ENCODE measurements at places on chromosomes 2 and 18.

DNA sequence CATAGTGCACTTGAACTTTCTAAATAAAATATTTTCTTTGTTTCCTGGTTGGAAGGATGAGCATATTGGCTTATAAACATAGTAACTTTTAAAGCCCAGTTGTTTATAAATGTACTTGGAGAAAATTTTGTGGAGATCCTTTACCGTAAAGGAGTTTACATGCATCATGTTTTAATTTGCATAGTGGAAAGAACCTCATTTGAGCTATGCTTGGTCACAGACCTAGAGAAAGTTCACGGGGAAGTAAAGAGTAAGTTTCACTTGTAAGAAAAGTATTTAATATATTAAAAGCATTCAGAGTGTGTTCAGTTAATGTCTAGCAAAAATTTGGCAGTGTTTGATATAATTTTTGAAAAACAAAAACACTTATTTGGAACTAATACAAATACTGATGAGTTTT lies 45.3 kb downstream of the PIKFYVE start:
- no peak for DNase-seq

DNA sequence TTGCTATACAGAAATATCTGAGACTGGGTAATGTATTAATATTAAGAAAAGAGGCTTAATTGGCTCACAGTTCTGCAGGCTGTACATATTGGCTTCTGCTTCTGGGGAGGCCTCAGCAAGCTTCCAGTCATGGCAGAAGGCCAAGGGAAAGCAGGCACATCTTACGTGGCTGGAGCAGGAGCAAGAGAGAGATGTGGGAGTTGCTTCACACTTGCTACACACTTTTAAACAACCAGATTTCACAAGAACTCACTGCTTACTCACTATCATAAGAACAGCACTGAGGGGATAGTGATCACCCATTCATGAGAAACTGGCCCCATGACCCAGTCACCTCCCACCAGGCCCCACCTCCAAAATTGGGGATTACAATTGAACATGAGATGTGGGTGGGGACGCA lies 50.6 kb downstream of the MAPRE2 start:
- DNase-seq, result no peak

DNA sequence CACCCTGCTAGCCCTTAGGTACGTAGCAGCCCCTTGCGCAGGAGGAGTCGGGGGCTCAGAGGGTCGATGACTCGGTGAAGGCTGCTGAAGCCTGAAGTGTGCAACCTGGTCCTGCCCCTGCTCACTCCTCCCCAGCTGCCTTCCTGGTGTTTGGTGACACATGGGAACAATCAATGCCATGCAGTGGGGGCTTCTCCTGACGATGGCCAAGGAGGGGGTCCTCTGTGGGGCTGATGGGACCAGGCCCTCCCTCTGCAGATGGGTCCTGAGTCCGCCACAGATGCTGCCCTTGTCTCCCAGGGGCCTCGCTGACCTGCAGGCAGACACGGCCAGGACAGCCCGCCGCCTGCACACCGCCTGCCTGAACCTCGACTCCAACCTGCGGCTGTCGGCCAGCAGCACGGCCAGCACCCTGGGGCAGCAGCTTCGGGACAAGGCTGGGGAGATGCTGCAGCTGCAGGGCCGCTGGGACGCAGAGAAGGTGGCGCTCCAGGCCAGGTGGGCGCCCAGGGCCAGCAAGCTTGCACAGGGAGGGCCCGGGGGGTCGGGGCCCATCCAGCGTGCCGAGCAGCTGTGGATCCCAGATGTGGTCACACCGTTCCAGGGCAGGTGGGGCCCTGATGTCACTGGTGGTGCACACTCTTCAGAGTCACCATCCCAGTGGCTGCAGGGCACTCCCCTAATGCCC lies 24.6 kb downstream of the CROCC2 start:
- no peak for DNase-seq

- DNase-seq, result no peak
Measured at GRCh38 chr2:219987830-219988229, 360.4 kb downstream of the SLC4A3 start.

GRCh38 chr2:222701721-222702131 lies 30.3 kb downstream of the MOGAT1 start:
- DNase-seq, result no peak

- DNase-seq, result no peak
Measured at GRCh38 chr2:222381566-222381965, 42.8 kb upstream of the SGPP2 start.

GRCh38 chr2:55108456-55109160 lies 58.4 kb upstream of the RTN4 start:
- DNase-seq, result no peak

DNA sequence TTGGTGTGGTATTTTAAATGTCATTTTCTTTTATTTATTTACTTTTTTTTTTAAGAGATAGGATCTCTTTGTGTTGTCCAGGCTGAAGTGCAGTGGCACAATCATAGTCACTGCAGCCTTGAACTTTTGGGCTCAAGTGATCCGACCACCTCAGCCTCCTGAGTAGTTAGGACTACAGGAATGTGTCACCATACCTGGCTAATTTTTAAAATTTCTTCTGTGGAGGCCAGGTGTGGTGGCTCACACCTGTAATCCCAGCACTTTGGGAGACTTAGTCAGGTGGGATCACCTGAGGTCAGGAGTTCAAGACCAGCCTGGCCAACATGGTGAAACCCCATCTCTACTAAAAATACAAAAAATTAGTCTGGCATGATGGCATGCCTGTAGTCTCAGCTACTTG lies 33.5 kb upstream of the ZNF512 start:
- no peak for DNase-seq

DNA sequence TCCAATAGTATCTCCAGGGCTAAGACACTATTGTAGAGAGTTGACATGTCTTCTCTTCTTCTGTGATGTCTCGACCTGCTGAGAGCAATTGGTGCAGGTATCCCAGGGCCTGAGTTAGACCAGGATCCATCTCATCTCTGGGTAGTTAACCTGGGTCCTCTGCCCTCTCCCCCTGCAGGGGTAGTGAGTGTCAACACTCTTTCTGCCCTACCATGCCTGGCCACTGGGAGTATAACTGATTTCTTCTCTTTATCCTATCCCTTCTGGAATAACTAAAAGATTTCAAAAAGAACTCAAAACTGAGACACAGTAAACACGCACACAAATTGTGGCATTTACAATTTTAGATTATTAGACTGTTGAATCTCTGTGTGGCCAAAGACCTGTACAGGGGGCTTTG lies 20.8 kb upstream of the SIX3 start:
- DNase-seq, result no peak

DNA sequence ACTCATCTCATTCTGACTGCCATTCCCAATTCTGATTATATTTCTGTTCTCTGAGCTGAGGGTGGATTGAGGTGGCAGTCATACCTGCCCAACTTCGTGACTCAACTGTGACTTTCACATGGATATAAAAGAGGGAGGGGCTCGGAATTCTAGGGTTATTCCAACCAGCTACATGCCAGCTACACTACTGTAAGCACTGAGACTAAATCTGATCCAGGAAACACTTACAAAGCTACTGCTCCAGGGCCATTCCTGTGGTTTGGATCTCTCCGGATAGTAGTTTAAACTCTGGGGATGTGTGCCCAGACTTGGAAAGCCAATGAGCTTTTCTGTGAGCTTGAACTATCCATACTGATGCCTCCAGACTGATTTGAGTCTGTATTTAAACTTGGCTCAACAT lies 7.9 kb downstream of the MAP2 start:
- no peak for DNase-seq

DNA sequence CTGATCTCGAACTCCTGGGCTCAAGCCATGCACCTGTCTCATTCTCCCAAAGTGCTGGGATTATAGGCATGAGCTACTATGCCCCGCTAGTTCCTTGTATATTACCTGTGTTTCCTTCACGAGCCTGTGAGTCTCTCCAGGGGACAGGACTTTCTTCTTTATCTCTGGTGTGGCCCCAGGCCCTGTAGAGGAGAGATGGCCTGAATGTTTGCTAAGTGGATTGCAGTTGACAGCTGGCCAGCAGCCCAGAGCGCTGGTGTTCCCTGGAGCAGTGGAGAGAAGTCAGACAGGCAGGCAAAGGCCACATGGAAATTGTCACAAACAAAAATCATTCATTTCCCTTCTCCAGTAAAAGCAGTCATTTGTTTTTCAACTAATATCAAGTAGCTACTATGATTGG lies 17.9 kb downstream of the LPIN1 start:
- peak; percentile 49 for DNase-seq

DNA sequence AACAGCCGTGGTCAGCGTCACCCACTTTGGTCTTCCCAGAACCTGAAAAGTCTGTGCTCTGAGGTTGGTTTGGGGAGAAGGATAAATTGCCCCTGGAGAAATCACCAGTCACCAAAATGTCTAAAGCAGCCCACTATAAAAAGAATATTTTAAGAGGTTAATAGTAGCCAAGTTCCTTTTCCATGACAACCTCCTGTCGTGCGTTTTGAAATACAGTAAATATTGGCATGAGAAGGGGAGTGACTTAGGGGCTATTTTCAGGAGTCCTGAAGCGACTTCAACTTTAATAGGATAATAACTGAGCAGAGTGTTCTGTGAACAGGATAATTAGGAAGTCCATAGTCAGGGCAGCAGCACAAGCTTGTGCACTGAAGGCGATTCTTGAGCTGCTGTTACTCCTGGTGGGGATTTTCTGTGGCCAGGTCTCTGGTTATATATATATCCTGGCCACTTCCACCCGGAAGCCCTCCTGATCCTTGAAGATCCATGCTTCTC lies 49.3 kb downstream of the RNF144A start:
- no peak for DNase-seq

- no peak for DNase-seq
Measured at GRCh38 chr18:76505614-76506013, 10.6 kb upstream of the ZNF516 start.

DNA sequence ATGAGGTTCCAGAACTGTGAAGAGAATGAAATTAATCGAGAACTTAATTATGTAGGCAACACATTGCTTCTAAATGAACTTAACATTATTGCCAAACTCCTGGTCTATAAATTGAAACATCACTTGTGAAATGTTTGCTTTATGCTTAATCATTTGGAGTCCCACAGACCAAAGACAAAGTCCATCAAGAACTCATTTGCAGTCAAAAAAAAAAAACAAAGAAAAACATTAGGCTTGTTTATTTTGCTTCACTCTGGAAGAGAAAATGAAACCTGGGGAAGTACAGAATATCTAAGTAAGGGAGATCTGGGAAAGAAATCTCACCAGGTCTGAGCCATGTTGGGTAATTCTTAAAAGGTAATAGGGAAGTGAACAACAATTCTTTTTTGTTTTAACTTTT lies 1363.5 kb upstream of the DDX18 start:
- DNase-seq, result no peak

DNA sequence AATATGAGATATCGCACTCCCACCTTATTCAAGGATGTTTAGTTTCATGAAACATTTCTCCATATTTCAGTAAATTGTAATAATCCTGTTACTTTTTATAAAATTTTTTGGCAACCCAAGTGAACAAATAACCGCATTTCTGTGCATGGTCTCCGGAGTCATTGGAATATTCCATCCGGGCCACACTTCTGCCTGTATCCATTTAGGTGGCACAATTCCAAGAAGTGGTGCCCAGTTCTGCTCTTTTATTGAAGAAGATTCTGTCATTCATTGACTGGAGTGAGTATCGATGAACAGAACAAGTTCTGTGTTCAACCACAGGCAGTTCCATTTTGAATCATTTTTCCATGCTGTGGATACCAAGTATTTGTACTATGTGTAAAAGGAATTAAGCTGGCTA lies 26.6 kb upstream of the ICOS start:
- DNase-seq, result no peak

- DNase-seq, result no peak
Measured at GRCh38 chr2:127490283-127490682, 36.0 kb downstream of the IWS1 start.

- DNase-seq, result no peak
Measured at GRCh38 chr18:61852496-61852895, 40.3 kb downstream of the RNF152 start.

GRCh38 chr2:174009488-174010223 lies 44.5 kb upstream of the SP3 start:
- DNase-seq, result no peak

DNA sequence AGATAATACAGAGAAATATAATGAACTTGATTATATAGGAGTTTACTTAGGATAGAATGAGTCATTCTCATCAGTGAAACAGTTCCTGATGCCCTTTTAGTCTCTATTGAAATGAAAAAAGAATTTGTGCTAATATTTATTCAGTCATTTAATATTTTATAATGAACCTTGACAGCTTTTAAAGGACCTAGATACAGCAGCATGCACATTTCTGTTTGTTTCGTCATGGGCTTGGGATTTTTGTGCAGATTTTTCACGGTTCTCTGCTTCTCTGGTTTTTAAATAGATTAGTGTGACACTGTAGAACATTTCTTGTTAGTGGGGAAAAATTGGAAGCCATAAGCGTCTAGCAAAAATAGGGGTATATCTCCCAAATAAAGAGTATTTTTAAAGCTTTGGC lies 60.7 kb downstream of the NABP1 start:
- no peak for DNase-seq

GRCh38 chr2:192286093-192286701 lies 91.5 kb upstream of the TMEFF2 start:
- peak; percentile 18 for DNase-seq

DNA sequence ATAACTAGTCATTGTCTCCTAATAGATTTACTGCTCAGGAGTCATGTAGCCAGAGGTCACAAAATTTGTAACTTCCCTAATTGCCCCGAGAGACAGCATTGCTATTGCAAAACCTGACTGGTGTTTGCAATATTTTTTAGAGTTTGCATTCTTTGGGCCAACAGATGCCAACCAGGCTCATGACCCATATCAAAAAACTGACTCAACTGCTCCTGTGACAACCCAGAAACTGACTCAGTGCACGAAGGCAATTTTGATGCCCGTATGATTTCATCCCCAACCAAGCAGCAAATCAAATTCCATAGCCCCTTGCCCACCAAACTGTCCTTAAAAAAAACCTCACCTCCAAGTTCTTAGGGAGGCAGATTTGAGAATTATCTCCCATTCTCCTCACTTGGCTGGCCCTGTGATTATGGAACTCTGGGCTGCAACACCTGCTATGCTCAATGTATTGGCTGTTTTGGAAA lies 951.3 kb downstream of the TSN start:
- no peak for DNase-seq

- no peak for DNase-seq
Measured at GRCh38 chr18:25825056-25825455, 265.4 kb downstream of the SS18 start.

DNA sequence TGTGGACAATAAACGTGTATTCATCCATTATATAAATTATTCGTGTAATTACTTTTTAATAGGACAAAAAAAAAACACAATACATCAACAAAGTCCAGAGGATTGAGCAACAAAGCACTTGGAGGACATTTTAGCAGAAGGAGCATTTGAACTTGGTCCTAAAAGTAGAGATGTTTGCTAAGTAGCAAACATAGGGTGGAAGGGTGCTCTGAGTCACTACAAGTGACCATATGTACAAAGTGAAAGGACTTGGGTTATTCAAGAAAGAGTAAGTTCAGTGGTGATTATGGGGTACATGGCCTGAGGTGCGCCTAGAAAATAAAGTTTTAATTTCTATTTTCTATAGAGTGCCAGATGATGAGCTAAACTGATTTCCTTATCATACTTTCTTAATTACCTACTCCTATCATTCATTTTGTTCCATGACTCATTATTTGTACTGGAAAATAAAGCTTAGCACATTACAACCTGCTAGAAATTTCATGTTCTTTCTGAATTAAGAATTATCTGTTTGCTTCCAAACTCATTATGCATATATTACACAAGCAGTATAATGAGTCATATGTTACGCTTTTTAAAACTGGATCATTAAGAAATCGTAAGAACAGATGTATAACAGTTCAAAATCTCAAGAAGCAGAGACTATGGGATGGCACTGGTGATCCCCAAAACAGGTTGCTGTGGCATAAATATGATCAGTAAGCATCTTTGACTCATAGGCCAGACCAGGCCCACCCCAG lies 13.1 kb upstream of the PPP1R1C start:
- no peak for DNase-seq

Measured in NCI-H2029 treated with DMSO at 0.1 percent for 48 hours (cell line).